ENCODE measurements at places on chromosomes 3 and 15.
A peak's percentile ranks its signal among the peaks of the same experiment; 100 is the strongest.

DNA sequence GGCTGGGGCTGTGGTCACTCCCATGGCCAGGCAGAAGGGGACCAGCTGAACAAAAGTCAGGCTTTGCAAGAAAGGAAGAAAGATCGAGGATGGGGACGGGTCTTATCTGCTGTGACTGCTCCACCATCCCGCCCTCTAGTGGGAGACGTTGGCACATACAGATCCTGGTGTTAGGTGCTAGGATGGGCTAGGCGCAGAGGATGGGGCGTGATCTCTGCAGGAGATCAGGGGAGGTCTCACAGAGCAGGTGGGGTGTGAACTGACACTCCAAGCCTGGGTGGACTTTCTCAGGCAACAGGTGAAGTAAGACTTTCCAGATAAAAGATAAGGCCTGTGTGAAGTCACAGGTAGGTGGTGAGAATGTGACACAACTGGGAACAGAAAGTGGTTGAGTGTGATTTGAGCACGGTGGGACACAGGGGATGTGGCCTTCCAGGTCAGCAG lies 141.9 kb upstream of the SMAD3 start:
- DNase-seq = no peak

DNA sequence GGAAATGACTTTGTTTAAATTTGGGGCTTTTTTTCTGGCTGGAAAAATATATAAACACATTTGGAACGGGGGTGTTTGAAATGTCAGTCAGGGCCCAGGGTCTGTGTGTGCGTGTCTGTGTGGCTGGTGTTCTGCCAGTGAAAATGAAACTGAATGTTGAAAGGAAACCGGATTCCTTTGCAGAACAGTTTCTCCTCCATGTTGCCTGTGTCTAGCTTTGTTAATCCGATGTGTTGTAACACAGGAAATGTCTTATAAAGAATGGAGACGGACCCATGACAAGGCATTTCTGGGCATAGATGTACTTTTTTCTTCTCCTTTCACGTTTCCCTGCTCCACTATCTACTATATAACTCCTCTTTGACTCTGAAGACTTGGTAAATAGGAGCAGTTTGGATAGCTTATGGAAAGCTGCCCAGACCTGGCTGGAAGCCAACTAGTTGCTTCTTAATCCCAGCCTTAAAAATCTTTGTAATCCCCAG lies 2.8 kb downstream of the SQOR start:
- peak; percentile 13 for DNase-seq

GRCh38 chr3:10356461-10356981 lies 35.6 kb upstream of the SEC13 start:
- no peak for DNase-seq

GRCh38 chr3:101065962-101066361 lies 72.7 kb upstream of the ABI3BP start:
- no peak for DNase-seq

- no peak for DNase-seq
These were observed 68.4 kb downstream of the MINDY2 start for GRCh38 chr15:58839485-58839884.

GRCh38 chr15:98567951-98568350 lies 80.4 kb upstream of the IGF1R start:
- DNase-seq = no peak

DNA sequence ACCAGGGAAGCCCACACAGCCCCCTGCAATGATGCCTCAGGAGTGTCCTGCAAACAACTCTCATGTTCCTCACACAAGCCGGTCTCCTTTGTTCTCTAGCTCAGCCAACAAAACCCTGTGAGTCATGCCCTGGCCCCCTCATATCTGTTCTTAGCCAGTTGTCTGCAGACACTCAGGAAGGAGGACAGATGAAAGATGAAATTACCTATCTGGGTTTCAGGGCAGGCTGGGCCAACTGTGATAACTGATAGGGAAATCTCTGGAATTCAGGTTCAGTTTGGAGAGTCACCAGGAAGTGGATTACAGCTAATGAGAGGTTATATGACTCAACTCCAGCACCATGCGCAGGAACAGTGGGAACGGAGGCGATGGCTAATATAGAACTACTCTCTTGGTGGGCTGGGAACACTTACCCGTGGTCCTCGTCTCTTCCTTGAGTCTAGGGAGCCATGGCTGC lies 352.0 kb upstream of the ADAMTS9 start:
- DNase-seq = no peak

DNA sequence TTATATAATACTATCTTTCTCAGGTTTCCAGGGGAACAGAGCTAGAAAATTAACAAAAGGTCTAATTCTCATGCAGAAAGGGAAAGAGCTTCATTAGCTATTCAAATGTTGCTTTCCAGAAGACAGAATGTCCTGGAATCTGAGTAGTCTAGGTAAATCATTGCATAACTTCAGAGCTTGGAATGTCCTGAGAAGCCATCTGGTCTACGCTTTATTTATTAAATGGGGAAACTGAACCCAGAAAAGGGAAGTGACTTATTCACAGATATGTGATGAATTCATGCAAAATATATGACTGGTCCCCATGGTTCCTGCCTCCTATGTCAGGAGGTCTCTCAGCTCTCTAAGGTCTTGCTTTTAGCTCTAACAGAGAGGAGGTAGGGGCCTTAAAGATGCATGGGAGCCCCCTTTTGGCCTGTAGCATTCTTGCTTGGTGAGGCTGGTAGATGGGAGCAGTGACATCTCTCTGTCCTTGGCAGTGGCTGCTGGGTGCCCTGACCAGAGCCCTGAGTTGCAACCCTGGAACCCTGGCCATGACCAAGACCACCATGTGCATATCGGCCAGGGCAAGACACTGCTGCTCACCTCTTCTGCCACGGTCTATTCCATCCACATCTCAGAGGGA lies 99.2 kb downstream of the CEMIP start:
- DNase-seq = no peak

GRCh38 chr3:131502530-131503319 lies at the start of gene MRPL3:
MRPL3 (minus strand) TSS chr3:131502971; CDS start chr3:131502821, 150 bp downstream.
- DNase-seq = peak; percentile 68

DNA sequence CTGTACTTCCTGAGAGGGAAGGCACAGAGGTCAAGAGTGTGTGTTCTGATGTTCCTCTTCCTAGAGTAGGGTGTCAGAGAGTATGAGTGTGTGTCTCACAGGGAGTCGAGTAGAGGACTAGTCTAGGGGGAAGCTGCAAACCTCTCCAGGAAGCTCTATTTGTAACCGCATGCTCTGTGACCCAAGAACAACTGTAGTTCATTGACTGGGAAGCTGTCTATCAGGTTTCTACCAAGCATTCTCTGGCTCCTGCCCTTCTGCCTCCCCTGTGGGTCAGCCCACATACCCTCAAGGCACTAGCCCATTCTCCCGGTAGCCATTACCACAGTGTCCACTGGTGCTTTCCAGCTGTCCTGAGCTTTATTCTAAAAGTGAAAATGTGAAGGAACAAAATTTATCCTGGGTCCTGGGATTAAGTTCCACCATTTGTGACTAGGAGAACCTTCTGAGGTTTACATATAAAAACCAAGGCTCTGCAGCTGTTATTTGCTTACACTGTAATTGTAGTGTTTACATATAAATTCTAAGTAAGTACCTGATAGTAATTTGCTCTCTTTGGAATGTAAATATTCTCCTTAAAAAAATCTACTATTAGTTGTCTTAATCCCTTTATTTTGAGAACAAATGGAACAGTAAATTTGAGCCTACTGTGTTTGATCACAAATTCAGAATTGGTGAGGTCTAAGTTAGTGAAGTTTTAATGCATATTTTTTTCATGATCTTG lies 40.7 kb downstream of the MYRIP start:
- no peak for DNase-seq

DNA sequence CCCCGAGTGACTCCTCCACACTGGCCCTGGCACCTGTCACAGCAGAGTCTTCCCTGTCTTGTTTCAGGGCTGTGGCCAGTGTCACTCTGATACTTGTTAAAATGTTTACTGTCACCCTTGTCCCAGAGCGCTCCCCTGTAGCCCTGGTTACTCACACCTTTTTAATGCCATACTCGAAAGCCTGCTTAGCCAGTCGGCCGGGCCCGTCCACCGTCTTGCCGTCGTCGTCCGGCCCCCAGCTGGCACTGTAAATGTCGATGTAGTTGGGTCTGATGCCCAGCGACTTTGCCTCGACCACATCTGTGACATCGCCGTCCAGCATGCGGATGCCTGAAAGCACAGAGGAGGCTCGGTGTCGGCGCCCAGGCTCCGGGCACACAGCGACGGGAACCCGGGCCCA lies 91.3 kb downstream of the PCSK6 start:
- no peak for DNase-seq

- no peak for DNase-seq
These were observed 1437.0 kb downstream of the OTOL1 start for GRCh38 chr3:162933656-162934055.

DNA sequence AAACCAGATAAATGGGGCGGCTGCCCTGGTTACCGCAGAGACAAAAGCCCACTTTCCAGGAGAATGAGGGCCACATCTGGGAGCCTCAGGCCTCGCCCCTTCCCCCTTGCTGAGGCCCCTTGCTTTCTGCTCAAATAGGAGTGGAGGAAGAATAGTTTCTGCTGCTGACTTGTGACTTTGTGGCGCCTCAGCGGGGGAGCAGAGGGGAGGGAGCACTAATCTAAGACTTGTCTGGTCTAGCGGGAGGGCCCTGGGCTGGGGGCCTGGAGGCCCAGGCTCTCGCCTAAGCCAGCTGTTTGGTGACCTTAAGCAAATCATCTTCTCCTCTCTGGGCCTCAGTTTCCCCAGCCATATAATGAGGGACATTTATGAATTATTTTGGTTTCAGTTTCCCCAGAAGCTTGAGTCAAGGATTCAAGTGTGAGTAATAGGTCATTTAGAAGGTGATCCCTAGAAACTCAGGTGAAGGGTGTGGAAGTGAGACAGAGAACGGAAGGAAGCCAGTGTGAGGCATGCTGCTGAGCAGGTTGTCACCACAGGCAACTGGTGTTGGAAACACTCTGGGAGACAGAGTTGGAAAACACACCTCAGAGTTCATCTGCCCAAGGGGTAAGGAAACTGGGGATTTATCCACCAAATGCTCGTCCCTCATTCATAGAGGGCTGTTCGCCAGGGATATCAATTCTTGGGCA lies 25.9 kb upstream of the SMAD3 start:
- no peak for DNase-seq
